Activated CD8-positive, alpha-beta T cell treated with anti-CD3 and anti-CD28 coated beads for 36 hours (primary cell): ENCODE measurements at places on chromosomes 16 and 17. TPM values are rescaled to one million over a fixed set of nuclear protein-coding genes. Genes with fewer than 3 reads are reported as not detected.

DNA sequence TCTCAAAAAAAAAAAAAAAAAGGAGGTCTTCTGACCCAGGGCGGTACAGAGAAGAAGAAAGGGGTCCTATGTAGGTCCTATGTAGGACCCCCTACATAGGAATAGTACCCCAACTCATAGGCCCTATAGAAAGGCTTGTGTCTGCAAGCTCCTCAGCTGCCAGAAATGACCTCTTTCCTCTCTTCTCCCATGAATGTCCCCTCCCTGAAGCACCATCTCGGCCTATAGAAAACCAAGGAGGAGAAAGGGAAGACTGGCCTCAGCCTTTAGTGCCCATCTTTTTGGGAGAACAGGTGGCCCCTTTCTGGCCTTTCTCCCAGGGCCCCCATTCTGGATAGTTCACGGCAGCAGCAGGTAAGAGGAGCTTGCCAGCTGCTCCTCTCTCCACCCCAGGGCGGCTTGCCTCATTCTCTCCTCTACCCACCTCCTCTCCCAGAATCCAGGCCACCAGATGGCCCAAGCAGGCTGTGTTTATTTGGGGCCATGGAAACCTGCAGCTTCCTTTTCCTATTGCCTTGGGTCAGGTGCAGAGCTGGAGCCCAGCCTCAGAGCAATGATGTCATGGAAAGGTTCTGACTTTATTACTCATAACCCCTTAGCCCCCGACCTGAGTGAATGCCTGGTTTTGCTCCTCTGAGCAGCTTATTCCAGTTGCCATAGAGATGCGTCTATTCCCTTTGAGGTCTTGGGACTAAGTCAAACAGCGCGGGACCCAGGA, 1.6 kb upstream of the MRPL58 start:
- peak; percentile 31 for DNase-seq

- DNase-seq = no peak
Measured at GRCh38 chr16:194516-194915, 14.3 kb downstream of the HBQ1 start.

DNA sequence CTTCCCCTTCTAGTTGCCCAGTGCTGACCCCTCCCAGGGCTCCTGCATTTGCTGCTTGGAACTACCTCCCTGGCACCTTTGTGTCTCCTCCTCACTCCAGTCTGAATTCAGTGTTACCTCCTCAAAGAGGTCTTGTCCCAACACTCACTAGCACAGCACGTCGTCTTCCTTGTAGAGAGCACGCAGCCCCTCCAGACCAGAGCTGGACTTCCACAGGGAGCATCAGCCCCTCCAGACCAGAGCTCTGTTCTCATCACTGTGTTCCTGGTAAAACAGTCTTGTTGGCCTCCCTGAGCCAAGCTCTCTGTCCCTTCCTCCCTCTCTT, 27.8 kb upstream of the MGAT5B start:
- DNase-seq = no peak

GRCh38 chr16:56345406-56346050, 79.8 kb downstream of the AMFR start:
- no peak for DNase-seq

Gene PRKAR1A
- total RNA-seq = 168 TPM

Gene PPP1R1B
- not detected for total RNA-seq

Gene KCTD19
- total RNA-seq = 3.0 TPM
